ENCODE measurements at places on chromosomes 6 and 20.

- no peak for DNase-seq
Observed at GRCh38 chr6:37583261-37583660, 83.6 kb upstream of the CCDC167 start.

DNA sequence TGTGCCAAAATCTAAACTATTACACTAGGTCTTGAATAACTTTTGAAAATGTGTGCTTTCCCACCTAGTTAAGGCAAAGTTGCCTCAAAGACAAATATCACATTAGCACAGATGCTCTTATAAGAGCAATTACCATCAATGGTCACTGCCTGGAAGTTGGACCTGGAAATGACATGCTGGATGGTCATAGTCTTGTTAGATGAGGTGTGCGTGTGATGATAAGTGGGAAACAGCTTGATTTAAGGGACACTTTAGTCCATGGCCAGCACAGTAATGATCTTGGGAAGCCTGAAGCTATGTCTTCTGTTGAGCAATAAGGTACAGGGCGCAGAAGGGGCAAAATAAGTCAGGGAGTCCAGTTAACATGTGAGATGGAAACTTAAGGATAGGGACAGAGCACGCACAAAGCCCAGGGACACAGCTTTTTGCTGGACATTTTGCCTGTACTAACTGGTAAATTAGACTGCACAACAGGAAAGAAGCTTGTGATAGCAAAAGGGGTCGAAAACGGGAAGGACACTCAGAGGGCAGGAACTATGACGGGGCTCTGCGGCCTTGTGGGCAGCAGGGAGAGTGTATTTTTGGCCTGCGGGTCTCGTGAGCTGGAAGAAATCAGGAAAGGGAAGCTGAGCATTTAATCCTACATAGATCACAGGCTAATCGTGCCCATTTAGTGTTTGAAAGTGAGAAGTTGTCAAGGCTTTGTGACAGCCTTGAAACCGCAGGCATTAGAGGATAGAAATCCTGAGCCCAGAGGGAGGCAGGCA lies 66.7 kb upstream of the BMP2 start:
- DNase-seq = no peak

DNA sequence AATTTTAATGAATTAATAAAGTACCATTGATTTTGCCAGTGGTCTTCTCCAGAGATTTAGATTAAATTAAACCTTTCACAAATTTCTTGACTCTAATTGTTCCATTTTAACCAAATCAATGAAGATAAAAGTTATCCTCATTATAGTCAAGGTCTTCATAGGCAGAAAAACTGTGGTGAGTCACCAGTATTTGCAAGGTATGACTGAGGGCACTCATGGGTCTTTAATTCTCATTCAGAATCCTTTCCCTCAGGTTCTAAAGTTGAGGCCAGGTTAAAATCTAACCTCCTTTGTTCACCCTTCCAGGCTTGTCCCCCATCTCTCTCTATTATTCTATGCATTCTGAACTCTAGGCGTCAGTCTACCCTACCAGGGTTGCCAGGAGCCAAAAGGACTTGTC lies 93.9 kb downstream of the JAG1 start:
- no peak for DNase-seq

- no peak for DNase-seq
Observed at GRCh38 chr6:109460161-109460829, 4.7 kb upstream of the MICAL1 start.

DNA sequence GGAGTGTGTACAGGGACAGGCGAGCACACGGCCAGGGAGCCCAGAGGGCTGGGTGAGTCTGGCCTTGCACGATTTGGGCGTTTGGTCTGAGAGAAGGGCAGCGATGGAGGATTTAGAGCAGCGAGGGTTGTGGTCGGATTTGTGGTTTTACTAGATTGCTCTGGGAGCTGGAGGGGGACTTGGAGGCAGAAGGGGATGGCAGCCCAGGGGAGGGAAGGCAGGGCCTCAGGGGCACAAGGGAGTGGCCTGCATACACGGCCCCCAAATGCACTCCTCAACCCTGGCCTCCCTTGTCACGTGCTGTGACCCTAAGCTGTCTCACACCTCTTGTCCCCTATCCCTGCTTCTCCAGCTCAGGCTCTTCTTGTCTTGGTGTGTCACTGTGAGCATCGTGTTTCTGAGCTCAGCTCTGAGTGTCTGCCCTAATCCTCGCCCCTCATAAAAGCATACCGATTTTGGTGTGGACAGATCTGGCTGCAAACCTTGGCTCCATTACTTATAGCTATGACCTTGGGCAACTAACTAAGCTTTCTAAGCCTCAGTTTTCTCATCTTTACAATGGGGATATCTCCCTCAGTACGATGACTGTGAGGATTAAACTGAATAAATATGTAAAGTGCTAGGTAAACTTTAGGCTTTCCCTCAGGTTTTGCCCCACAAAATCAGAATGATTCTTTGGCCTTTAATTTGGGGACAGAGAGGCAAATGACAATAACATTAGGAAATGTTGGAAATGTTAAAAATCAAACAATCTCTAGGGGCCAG lies 120.1 kb upstream of the ARMC2 start:
- no peak for DNase-seq

GRCh38 chr20:33948480-33948879 lies 45.2 kb upstream of the RALY start:
- DNase-seq = no peak

DNA sequence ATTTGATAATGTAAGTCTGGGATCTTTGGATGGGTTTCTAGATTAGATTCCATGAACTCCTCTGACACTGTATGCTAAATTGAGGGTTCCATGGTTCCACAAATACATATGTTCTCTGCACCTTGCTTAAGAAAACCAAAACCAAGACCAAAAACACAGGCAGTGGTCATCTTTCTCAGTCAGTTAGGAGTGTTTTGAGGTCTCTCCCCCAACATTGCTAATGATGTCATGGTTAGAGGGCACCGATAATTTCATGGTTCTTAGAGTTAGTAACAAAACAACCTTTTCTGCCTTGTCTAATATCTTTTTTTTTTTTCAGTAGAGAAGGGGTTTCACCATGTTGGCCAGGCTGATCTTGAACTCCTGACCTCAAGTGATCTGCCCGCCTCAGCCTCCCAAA lies 44.5 kb downstream of the ARID1B start:
- no peak for DNase-seq

All from activated naive CD4-positive, alpha-beta T cell treated with Interleukin-2 at 50 U/mL for 16 hours (primary cell).